ENCODE measurements at places on chromosomes 1 and 21.

- no peak for DNase-seq
These were observed 27.3 kb upstream of the CD84 start for GRCh38 chr1:160606611-160607010.

DNA sequence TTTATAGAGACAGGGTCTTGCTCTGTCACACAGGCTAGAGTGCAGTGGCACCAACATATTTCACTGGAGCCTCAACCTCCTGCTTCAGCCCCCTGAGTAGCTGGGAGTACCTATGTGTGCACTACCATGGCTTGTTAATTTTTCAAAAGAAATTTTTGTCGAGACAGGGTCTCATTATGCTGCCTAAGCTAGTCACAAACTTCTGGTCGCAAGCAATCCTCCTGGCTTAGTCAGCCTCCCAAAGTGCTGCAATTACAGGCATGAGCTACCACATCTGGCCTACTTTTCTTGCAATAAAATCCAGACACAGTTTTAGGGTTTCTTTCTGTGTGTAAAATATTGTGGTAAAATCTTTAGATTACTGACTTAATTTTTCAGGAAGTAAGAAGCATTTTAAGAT is 27.9 kb upstream of the NTPCR start:
- no peak for DNase-seq

DNA sequence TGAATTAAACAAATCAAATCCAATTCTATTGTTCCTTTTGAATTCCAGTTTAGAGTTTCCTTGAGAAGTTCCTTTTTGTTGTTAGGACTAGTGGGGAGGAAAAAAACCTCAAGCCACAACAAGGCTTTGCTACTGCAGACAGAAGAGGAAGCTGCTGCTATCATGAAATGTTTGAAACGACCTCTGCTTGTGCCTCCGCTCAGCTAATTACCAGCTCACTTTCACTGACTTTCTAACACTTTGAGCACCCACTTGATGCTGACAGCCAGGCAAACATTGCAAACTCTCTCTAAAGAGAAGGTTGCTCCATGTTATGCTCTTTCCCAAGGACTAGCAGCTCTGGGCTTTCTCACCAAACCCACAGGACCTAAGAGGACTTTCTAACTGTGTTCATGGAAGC is 203.9 kb upstream of the PROX1 start:
- DNase-seq = peak; percentile 41

- peak; percentile 86 for DNase-seq
These were observed 29.7 kb downstream of the HEYL start for GRCh38 chr1:39609618-39610331.

DNA sequence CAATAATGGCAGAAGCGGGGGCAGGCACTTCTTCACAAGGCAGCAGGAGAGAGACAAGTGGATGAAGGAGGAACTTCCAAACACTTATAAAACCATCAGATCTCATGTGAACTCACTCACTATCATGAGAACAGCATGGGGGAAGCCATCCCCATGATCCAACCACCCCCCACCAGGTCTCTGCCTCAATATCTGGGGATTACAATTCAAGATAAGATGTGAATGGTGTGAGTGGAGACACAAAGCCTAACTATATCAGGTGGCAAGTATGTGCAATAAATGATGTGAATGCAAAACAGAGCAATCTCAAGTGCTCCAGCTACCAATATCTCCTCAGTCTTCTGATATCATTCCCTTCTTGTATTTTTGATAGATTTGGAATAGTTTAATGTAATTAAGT is 12.4 kb downstream of the CFHR2 start:
- no peak for DNase-seq

GRCh38 chr21:25901330-25901979 is 166.7 kb downstream of the GABPA start:
- no peak for DNase-seq

DNA sequence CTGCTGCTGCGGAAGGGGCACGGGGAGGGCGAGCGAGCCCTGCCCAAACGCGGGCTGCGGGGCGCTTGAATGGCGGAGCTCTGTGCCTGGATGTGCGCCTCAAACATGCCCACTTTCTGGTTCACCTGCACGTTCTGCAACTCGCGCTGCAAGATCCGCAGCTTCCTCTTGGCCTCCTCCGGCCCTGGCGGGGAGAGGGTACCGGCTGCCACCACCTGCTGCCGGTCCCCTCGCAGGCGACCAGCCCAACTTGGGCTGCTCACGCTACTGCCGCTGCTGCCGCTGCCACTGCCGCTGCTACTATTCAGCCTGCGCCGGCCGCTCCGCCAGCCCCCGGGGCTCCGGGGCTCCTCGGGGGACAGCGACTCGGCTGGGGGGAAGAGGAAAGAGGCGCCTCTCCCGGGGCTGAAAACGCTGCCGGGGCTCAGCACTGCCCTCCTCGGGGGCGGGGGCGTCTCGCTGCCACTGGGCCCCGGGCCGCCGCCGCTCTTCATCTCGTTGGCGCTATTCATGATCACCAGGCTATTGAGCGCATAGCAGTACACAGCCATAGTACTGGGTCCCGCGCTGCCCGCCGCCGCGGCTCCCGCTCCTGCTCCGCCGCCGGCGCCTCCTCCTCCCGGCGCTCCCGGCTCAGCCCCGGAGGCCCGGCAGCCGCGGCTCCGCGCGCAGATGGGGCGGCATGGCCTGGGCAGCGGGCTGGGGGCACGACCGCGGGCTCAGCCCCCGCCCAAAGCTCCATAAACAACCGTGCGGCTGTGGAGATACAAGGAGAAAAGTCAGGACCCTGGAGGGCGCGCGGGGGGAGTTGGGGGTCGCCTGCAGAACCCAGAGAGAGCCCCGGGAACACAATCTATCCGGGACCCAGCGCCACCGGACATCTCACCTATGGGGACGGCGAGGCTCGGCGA is 1.9 kb downstream of the ITPKB start:
- peak; percentile 70 for DNase-seq

DNA sequence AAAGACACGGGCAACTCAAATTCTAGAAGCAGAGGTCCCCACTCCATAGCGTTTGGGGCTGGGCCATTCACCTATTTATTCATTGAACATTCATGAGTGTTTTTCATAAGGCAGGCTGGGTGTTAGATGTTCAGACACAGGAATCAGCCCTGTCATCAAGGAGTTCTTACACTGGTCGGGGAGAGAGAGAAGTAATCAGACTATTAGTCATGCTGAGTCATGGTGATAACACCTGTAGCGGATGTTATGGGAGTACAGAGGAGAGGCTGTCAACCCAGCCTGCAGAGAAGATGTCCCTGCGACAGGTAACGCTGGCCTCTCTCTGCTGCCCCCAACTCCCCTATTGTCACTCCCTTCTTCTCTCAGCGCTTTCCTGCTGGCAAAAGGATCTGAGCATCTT is 17.2 kb downstream of the LY9 start:
- peak; percentile 29 for DNase-seq

- peak; percentile 70 for DNase-seq
These were observed 27.4 kb downstream of the HIVEP3 start for GRCh38 chr1:41891199-41891896.
